ENCODE measurements at places on chromosomes 7 and 10. TPM values are rescaled to one million over a fixed set of nuclear protein-coding genes. Genes with fewer than 3 reads are reported as not detected.

DNA sequence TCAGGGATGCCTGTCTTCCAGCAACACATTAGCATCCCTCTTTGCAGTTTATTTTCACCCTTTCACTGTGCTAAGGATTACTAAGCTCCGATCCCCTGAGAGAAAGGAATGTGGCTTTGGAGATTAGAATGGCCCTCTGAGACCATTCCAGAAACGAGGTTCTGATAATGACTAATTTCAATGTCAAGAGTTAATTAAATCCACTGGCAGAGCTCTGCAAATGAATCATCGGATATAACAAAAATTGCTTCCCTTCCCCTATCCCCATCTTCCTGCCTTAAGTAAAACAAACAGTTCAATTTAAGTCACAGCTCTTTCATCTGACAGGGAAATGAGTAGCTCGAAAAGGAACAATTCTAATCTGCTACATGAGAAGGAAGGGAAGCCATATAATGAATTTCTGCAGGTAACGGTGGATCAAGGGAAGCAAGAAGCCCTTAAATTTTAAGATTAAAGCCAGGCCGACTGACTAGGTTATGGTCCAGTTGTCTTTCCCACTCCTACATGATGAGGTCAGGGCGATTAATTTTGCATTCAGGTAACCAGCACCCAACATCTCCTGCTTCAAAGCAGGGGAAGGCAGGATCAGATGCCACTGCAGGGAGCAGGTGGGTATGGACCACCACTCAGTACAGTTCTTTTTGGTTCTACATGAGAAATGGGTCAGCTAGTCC is 50.5 kb downstream of the MALSU1 start:
- no peak for DNase-seq

GRCh38 chr10:126433351-126433750 is 45.1 kb upstream of the ADAM12 start:
- no peak for DNase-seq

GRCh38 chr7:21160401-21160800 is 267.5 kb upstream of the SP4 start:
- DNase-seq, result no peak

- no peak for DNase-seq
These were observed 124.3 kb downstream of the CUX1 start for GRCh38 chr7:101941481-101942383.

- no peak for DNase-seq
These were observed 671 bp upstream of the CLEC2L start for GRCh38 chr7:139522830-139523198.

DNA sequence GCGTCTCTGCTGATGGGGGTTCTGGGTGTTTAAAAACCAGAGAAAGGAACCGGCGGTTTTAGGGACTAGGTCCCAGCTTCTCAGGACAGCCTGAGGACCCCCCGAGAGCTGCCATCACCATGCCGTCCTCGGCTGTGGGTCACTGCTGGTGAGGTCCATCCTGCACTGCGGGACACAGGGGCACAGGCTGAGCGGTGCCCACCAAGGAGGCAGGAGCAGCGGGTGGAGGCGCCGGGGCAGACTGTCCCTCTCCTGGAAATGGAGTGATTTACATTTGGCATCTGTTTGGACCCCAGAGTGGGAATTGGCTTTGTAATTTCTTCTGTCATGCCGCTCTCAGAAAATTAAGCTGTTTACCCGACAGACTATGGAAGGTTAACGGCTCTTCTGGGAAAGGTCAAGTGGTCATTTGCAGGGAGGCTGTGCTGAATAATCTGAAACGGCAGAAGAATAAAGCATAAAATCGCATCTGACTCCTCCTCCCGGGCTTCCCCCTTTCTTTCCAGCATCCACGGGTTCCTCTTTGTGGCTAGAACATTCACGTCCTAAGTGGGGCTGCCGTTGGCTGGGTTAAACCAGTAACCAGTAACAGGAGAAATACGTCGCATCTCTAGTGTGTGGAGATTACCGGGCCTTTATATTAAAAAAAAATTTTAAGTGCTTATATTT is 31.7 kb downstream of the LHPP start:
- DNase-seq, result no peak

DNA sequence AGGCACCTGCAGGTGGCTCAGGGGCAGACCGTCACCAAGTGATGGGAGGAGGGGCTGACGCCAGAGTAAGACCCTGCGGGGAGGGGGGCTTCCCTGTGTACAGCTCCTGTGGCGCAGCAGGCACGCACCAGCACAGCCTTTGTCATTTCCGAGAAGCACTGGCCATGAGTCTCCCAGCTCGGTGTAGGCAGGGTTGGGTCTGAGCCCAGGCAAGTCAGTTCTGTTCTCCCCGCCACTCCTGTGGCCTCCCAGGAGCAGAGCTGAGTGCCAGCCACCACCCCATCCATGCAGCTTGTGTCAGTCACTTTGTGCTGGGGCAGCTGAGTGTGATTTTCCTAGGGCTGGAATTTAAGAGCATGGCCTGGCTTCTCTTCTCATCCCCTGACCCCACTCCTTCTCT is 13.2 kb downstream of the CPSF4 start:
- no peak for DNase-seq

GRCh38 chr7:158067219-158067930 is 520.2 kb downstream of the PTPRN2 start:
- DNase-seq, result no peak

The GPR141 gene
- total RNA-seq, result 0.40 TPM

The TMEM196 gene
- not detected for total RNA-seq

The TWIST1 gene
- total RNA-seq, result 1.2 TPM

The NACAD gene
- 5.3 TPM for total RNA-seq

Data from cardiac septum (tissue), 1 donor.